ENCODE measurements at places on chromosomes 7 and 10.

GRCh38 chr7:91465595-91466061 is 201.4 kb downstream of the FZD1 start:
- DNase-seq = no peak

- DNase-seq = no peak
Observed at GRCh38 chr10:61028861-61029361, 84.9 kb upstream of the RHOBTB1 start.

- DNase-seq = no peak
Observed at GRCh38 chr7:28297801-28298459, 114.4 kb upstream of the CREB5 start.

DNA sequence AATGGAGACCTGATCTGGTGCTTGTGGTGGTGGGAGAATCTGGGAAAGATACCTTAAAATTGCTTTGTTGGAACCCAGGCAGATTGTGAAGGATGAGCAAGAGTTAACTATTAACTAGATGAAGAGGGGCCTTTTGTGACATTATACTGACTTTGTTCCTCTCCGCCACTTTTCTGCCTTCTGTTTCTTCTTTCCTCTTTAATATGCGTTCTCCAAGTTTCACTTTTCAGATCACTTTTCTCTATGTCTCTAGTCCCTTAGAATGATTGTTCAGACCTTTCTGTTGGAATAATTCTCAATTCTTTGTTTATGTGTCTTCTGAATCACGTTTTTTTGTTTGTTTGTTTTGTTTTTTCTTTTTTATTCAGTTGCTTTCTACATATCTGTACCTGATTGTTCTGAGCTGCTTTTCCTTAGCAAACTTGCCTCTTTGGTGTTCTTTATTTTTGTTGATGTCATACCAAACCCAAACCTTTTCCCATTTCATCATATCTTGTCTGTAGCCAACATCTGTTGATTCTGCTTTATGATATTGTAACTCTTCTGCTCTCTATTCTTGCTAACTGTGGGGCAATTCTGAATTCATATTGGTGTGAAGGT is 2.8 kb downstream of the BMPR1A start:
- DNase-seq = no peak

DNA sequence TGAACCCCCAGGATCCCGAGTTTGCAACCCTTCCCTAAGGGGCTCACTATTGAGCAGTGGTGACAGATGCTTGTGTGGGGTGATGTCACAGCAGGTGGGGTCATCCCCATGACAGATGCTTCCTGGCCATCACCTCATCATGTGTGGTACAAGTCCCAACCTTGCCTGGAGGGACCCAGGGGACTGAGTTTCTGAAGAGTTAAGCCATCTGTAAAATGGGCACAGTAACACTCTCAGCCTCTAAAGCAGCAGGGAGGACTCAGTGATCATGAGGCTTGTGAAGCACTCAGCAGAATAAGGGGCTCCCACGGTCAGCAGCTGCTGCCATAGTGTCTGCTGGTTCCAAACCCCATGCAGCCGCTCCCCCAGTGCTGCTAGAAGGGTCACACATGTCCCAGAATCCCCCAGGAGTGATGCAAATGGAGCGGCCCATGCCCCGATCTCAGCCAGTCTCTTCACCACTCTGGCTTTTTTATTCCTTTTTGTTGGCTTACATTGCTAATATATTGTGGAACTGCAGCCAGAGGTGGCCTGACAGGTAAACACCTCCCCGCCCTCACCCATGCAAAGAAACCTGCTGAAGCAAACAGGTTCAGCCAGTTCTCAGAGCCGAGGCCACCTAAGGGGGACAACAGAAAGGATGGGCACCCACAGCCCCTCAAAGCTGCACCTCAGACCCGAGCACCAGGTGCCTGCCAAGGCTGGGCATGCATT is 102.1 kb upstream of the PDGFA start:
- DNase-seq = no peak

DNA sequence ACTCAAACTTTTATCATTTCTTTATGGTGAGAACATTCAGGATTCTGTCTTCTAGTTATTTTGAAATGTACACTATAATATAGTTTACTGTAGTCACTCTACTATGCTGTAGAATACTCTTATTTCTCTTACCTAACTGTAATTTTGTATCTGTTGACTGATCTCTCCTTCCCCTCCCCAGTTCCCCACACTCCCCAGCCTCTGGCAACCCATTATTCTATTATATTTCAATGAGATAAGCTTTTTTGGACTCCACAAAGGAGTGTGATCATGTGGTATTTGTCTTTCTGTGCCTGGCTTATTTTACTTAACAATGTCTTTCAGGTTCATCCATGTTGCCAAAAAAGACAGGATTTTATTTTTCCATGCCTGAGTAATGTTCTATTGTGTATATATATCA is 71.4 kb upstream of the DYNC1I1 start:
- DNase-seq = no peak

GRCh38 chr10:124325998-124326636 is 92.6 kb downstream of the OAT start:
- DNase-seq = no peak

- DNase-seq = no peak
Observed at GRCh38 chr10:126187399-126187798, 200.9 kb downstream of the ADAM12 start.

- DNase-seq = peak; percentile 61
Observed at GRCh38 chr10:69392481-69393000, 24.2 kb downstream of the TACR2 start.

GRCh38 chr7:47776335-47776734 is 171.9 kb downstream of the PKD1L1 start:
- no peak for DNase-seq

DNA sequence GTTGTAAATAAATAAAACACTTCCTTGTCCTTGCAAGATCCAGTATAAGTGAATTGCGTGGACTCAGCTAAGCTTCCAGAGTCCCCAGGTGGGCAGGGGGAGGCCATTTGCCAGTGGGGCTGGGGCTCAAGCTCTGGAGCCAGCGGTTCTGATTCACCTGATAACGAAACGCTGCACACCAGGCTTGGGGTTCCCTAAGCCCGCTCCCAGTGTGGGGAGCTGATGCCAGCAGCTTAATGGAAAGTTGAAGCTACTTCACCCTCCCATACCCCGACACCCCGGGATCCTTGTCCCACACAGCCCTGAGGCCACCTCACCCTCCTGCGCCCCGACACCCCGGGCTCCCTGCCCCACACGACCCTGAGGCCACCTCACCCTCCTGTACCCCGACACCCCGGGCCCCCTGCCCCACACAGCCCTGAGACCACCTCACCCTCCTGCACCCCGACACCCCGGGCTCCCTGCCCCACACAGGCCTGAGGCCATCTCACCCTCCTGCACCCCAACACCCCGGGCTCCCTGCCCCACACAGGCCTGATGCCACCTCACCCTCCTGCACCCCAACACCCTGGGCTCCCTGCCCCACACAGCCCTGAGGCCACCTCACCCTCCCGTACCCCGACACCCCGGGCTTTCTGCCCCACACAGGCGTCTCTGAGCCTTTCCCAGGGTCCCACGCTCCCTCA is 30.8 kb downstream of the FKBP6 start:
- DNase-seq = no peak

DNA sequence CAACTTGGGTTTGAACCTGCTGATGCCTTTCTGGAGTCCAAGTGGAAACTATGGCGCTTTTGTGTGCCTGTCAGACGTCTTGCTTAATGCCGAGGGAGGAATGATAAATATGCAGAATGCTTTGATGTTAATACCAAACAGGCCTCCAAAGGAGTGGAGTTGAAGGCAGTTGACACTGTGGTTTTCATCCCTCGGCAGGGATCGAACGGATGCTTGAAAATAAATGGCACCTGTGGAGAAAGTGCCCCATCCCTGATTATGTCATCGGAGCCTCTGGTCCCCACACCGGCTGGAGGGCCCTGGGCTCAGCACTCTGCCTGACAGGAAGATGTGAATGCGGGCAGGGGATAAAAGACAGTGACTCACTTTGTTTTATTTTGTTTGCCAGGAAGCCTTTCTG is 148.7 kb upstream of the GPR26 start:
- DNase-seq = no peak

- no peak for DNase-seq
Observed at GRCh38 chr7:41809529-41809939, 106.6 kb upstream of the INHBA start.

- DNase-seq = peak; percentile 88
Observed at GRCh38 chr7:99393355-99394187, 14.8 kb downstream of the PDAP1 start.

- no peak for DNase-seq
Observed at GRCh38 chr10:22727663-22728062, 13.3 kb upstream of the PIP4K2A start.

- DNase-seq = no peak
Observed at GRCh38 chr7:44618753-44619152, 12.3 kb downstream of the OGDH start.

DNA sequence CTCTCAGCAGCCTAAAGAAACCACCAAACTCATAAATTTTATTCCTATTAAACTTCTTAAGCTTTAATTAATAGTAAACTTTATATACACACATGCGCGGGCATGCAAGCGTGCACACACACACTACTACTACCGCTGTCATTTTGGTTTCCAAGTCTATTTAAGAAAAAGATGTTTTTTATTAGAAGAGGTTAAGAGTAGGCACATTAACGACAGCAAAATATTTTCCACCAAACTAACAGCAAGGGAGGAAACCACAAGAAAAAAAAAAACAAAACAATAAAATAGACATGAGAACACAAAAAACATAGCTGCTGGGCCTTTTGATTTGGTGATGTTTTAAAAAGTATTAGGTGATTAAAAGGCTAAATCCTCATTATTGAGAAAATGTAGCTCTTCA is 28.6 kb downstream of the RTKN2 start:
- DNase-seq = no peak

DNA sequence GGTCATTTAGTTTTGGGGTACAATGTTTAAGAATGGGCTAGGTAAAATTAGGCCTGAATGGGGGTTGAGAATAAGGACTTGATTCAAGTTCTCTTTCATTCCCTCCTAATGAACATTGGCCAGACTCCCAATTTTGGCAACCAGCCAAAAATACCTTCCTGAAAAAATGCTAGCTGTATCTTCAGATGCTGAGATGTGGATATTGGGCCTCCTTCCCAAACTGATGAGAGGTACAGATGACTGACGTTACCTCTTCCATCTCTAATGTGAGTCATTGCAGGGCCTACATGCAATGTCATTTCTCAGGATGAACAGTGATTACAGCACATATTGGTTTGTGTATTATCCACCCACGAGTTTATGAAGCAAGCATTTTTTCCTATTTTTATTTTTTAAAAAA is 151.6 kb downstream of the SND1 start:
- DNase-seq = peak; percentile 24

GRCh38 chr7:142804728-142805207 is 34.0 kb downstream of the PRSS2 start:
- no peak for DNase-seq

DNA sequence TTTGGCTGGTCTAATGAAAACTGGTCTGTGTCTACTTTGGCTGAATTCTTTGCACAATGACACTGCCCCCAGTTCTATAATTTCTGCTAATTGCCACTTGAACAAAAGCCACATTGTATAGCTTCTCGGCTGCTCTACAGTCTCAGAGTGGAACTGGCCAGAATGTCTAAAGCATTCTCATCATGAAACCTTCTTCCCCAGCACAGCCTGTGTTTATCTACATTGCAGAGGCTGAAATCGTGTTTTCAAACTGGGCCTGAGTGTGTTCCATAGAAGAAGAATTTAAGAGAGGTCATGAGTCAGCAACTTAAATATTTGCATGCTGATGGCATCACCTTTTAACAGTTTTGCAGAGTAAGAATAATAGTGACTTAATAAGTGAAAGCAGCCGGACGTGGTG is 177.2 kb downstream of the BUB3 start:
- peak; percentile 29 for DNase-seq

DNA sequence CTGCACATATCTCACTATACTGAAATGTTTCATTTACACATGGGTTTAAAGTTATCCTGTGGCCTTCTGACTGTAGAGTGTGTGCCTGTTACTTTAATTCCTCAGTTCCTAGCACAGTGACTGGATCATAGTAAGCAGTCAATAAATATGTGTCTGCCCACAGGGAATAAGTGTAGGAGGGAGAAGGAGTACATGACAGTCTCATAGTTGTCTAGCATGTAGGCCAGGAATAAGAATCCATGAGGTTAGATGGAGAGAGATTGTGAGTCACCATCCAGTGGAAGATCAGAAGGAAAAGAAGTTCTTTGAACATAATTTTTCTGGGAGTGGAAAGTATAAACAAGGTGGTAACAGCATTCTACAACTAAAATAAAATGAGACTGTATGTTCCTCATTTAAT is 36.6 kb upstream of the SEMA3A start:
- DNase-seq = no peak

DNA sequence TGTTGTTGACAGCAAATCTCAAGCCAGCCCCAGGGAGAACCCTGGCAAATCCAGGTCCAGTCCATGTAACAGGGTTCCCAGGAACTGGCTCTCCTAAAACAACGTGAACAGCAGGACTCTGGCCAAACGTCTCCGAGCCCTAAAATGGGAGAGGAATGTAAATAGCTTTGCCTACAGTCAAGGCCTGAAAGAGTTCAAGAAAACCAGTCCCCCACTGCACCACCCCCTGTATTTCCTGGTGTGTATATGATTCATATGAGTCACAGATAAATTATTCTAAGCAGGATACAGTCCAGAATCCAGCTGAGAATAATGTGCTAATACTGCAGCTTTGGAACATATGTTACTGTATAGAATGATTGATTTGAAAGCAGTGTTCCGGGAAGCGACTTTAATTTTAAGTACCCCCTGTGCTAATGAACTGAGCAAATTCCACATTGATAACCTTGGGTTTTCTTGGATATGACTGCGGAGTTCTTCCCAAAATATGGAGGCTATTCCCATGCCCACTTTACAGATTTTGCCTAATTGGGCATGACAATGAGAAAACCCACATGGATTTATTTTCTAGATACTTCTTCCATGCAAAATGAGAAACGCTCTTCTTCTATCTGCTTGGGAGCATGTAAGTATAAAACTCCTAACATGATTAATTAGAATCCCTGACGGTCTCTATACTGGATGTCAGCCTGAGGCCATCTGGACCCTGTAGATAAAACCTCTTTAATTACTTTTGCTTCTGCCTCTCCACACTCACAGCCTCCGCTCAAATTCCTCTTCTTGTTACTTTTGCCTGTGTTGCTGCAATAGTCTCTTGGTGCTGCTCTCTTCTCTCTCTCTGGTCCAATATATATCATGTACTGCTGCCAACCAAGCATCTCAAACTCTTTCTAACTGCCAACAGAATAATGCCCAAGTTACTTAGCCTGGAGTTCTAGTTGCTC is 50.2 kb downstream of the LAMB4 start:
- no peak for DNase-seq

- DNase-seq = no peak
Observed at GRCh38 chr10:112751651-112752050, 198.4 kb upstream of the TCF7L2 start.

- DNase-seq = no peak
Observed at GRCh38 chr10:3002304-3002703, 65.0 kb upstream of the PFKP start.

DNA sequence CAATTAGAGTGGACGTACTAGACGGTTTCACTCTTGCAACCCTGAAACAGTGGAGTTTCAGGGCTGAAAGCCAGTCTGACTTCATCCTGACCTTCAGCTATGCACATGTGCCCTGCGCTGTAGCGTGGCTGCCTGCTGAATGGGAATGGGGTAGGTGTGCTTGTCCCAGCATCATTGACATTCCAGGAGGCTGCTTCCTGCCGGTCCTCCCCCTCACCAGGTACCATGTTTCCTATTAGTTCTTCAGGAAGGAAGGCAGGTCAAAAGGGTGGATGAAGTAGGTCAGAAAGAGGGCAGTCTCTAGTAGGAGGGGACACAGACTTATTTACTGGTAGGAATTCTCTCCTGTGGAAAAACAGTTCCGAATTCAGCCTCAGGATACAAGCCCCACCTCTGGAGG is 551.8 kb upstream of the GALNT17 start:
- no peak for DNase-seq

Measured in NCI-H1105 treated with DMSO at 0.1 percent for 48 hours (cell line).